SW480 (cell line): ENCODE measurements at places on chromosomes 12 and 14.

DNA sequence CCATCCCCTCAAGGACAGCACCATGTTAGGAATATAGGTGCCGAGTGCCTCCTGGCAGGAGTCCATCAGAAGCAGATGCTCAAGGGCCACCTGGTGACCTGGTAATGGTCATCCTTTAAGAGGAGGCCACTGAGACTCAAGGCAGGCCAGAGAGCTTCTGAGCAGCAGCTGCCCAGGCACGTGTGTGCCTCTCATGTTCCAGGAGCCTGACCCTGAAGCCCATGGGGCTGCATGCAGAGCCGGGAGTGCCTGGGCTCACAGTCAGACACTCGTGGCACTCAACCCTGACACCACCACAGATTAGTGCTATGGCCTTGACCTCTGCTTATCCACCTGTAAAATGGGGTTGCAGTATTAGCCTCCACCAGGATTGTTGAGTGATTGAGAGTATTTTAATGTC, 45.6 kb downstream of the C14orf132 start:
- no peak for DNase-seq

- DNase-seq: no peak
Measured at GRCh38 chr12:70251226-70251625, 8.0 kb downstream of the CNOT2 start.

DNA sequence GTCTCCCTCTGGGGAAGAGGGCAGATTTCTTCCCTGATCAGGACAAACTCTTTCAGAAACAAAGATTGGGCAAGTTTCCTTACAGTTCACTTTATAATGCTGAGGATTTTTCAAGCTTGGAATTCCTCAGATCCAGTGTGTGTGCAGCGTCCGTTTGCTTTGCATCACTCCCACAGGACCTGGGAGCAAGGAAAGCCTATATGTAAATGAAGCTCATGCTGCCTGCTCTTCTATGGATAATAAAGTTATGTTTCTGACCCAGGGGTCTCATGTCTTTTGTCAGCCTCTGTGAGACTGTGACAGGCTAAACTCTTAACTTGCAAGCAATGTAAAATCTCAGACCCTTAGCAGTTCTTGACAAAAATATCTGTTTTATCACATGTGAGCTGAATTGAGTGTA, 41.6 kb downstream of the TRHDE start:
- no peak for DNase-seq

GRCh38 chr14:29926228-29926627, 1.4 kb downstream of the PRKD1 start:
- DNase-seq: no peak

DNA sequence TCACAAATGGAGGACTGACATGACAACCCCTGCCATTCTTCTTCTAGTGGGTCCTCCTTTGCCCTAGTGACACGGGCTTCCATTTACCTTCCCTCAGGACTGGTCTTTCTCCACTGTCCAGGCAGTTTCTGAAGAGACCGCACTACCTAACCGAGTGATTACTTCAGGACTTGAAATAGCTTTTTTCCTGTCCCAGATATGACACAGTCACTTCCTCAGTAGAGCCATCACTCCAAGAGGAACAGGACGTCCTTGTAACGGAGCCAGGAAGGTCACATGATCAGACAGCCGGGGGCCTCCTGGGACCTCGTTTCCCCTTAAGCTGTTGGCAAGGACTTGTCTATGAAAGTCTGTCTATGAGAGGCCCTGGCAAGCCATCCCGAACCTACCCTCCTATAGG, 62.3 kb downstream of the FOS start:
- DNase-seq: no peak
